ENCODE measurements at places on chromosomes 1 and 21. TPM values are rescaled to one million over a fixed set of nuclear protein-coding genes. Genes with fewer than 3 reads are reported as not detected.

GRCh38 chr1:79323239-79324025 is 316.9 kb upstream of the ADGRL4 start:
- no peak overlapping the region for H3K4me3 ChIP-seq
- no peaks in the 10 kb centered on the region for H3K36me3 ChIP-seq
- peak; percentile 100 for DNase-seq
- H3K27me3 ChIP-seq = no peaks in the 10 kb centered on the region
- H3K4me1 ChIP-seq = peaks cover 5% of the 10 kb centered on the region

GRCh38 chr1:154433161-154433764 is 28.1 kb downstream of the IL6R start:
- H3K27me3 ChIP-seq = peaks cover 6% of the 10 kb centered on the region
- peaks cover 45% of the 10 kb centered on the region for H3K36me3 ChIP-seq
- DNase-seq = no peak
- H3K27ac ChIP-seq = no peak overlapping the region
- no peak overlapping the region for H3K4me3 ChIP-seq

DNA sequence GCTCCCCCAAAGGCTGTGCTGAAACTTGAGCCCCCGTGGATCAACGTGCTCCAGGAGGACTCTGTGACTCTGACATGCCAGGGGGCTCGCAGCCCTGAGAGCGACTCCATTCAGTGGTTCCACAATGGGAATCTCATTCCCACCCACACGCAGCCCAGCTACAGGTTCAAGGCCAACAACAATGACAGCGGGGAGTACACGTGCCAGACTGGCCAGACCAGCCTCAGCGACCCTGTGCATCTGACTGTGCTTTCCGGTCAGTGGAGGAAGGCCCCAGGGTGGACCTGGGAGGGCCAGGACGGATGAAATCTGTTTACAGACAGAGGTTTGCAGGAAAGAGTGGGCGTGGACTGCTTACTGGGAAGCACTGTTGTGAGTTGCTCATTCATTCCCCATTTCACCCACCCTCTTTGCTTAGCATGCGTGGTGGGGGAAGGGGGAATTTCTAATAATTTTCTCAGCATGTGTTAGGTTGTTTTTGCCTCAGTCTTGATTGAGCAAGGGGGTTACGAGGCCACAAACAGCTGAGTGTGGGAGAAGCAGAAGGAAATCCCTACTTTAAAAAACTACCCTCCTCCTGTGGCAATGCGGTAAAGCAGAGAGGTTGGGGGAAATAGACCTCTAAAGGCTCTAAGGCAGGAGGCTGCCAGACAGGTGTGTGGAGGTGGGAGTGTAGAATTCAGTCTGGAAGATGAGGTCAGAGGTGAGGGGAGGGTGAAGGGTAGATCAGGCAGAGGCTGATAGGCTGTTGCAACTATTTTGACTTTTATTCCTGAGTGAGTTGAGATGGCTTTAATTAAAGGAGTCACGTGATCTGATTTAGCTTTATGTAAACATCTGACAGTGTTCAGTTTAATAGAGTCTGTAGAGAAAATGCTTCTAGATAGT is 1.3 kb downstream of the FCGR2A start:
- no peaks in the 10 kb centered on the region for H3K36me3 ChIP-seq
- no peaks in the 10 kb centered on the region for H3K27me3 ChIP-seq
- peaks cover 3% of the 10 kb centered on the region for H3K4me1 ChIP-seq
- no peak overlapping the region for H3K27ac ChIP-seq
- peak; percentile 54 for DNase-seq

DNA sequence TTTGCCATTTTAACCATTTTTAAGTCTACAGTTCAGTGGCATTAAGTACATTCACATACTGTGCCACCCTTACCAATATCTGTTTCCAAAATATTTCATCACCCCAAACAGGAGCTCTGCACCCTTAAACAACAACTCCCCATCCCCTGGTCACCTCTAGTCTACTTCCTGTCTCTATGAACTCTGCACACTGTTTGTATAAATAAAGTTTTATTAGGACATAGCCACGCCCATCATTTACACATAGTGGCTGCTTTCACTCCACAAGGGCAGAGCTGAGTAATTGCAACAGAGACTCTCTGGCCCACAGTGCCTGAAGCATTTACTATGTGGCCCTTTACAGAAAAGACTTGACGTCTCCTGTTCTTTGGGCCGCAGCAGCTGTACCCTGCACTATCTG is 30.1 kb downstream of the KCNAB2 start:
- H3K4me3 ChIP-seq = no peak overlapping the region
- DNase-seq = no peak
- no peaks in the 10 kb centered on the region for H3K4me1 ChIP-seq
- no peaks in the 10 kb centered on the region for H3K36me3 ChIP-seq

The PRMT6 gene
- 15.4 TPM for total RNA-seq

The ZDHHC18 gene
- 12.5 TPM for total RNA-seq
